Osteocyte (in vitro differentiated cells): ENCODE measurements at places on chromosomes 7 and 10. TPM values are rescaled to one million over a fixed set of nuclear protein-coding genes. Genes with fewer than 3 reads are reported as not detected.
A peak's percentile ranks its signal among the peaks of the same experiment; 100 is the strongest.

- H3K27me3 ChIP-seq = no peaks in the 10 kb centered on the region
- peaks cover 16% of the 10 kb centered on the region for H3K4me1 ChIP-seq
- no peak for DNase-seq
- no peaks in the 10 kb centered on the region for H3K36me3 ChIP-seq
- H3K27ac ChIP-seq = peak overlapping the region; percentile 19
Observed at GRCh38 chr10:103739039-103739764, 116.2 kb downstream of the SH3PXD2A start.

- no peak overlapping the region for H3K27ac ChIP-seq
- H3K4me1 ChIP-seq = peaks cover 6% of the 10 kb centered on the region
- H3K4me3 ChIP-seq = no peak overlapping the region
- no peak for DNase-seq
- H3K27me3 ChIP-seq = peaks cover 10% of the 10 kb centered on the region
Observed at GRCh38 chr10:86545101-86545500, 23.5 kb upstream of the WAPL start.

INHBA gene
- total RNA-seq = 198 and 199 TPM in 2 replicates

- no peak overlapping the region for H3K4me3 ChIP-seq
- DNase-seq = no peak
- H3K27ac ChIP-seq = no peak overlapping the region
- peaks cover 6% of the 10 kb centered on the region for H3K4me1 ChIP-seq
- no peaks in the 10 kb centered on the region for H3K27me3 ChIP-seq
- H3K36me3 ChIP-seq = no peaks in the 10 kb centered on the region
Observed at GRCh38 chr7:137120690-137121089, 222.8 kb downstream of the PTN start.

DNA sequence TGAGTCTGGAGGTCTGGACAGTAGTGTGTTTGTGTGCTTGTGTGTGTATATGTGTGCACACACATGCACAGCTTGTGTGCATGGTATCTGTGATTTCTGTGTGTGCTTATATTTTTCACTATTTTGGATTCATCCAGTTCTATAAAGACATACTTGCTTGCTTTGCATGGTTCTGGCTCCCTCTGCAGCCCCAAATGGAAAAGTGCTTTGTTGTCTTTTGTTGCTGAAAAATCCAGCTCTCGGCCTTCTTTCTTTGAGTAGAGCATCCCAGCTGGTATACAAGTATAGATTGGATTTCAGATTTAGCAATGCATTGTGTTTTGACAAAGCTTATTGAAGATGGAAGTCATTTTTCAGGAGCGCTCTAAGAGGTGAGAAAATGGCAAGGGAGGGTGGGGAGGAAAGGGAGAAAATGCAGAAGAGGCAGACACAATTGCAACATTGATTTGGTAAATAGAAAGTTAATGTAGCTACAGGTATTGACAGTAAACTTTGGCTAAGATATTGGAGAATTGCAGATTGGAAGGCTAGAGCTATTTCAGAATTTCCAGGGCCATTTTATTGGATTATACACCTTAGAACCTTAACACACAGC, 333.9 kb downstream of the AUTS2 start:
- no peak for DNase-seq
- H3K36me3 ChIP-seq = no peaks in the 10 kb centered on the region
- no peaks in the 10 kb centered on the region for H3K27me3 ChIP-seq
- H3K27ac ChIP-seq = no peak overlapping the region
- peaks cover 8% of the 10 kb centered on the region for H3K4me1 ChIP-seq

CALY gene
- 3.5 TPM in 2 replicates for total RNA-seq

- H3K36me3 ChIP-seq = peaks cover 32% of the 10 kb centered on the region
- peaks cover 40% of the 10 kb centered on the region for H3K4me1 ChIP-seq
- no peaks in the 10 kb centered on the region for H3K27me3 ChIP-seq
- H3K4me3 ChIP-seq = no peak overlapping the region
- DNase-seq = no peak
- H3K27ac ChIP-seq = peak overlapping the region; percentile 56
Observed at GRCh38 chr10:49508249-49508648, 30.7 kb downstream of the ERCC6 start.

GRCh38 chr7:11328309-11328708, 354.6 kb downstream of the PHF14 start:
- no peaks in the 10 kb centered on the region for H3K36me3 ChIP-seq
- no peak for DNase-seq
- peaks cover 28% of the 10 kb centered on the region for H3K4me1 ChIP-seq
- H3K27ac ChIP-seq = peak overlapping the region; percentile 57
- H3K4me3 ChIP-seq = no peak overlapping the region

DNA sequence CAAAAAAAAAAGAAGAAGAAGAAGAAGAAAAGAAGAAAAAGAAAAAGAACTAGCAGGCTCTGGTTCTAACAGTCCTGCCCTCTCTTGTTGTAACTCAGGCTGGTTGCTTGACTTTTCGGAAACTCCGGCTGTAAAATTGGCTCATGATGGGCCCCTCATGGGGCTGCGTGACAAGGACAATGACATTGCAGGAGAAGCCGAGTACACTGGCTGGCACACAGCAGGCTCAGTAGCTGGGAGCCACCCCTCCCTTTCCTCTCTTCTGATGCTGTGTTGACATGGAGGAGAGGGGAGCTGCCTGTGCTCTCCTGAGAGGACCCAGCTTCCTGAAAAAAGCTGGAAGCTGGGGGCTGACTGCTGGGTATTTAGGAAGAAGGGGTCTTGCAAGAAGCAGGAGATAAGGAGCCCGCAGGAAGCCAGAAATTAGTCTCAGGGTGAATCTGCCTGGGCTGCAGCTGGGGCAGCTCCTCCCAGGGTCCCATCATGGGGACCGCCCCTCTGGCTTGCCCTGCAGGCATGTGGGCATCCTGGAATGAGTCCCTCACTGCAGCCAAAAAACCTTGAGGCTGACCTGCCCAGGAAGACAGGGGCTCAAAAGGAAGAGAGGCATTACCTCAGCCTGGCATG, 14.6 kb upstream of the GPR26 start:
- H3K4me3 ChIP-seq = no peak overlapping the region
- no peak overlapping the region for H3K27ac ChIP-seq
- peak; percentile 75 for DNase-seq
- H3K4me1 ChIP-seq = no peaks in the 10 kb centered on the region
- H3K27me3 ChIP-seq = no peaks in the 10 kb centered on the region

GRCh38 chr10:71268247-71268691, 50.8 kb upstream of the SLC29A3 start:
- DNase-seq = no peak
- no peak overlapping the region for H3K27ac ChIP-seq
- no peaks in the 10 kb centered on the region for H3K36me3 ChIP-seq
- no peaks in the 10 kb centered on the region for H3K27me3 ChIP-seq
- no peak overlapping the region for H3K4me3 ChIP-seq

RTKN2 gene
- total RNA-seq = 1.9 and 2.4 TPM in 2 replicates

DNA sequence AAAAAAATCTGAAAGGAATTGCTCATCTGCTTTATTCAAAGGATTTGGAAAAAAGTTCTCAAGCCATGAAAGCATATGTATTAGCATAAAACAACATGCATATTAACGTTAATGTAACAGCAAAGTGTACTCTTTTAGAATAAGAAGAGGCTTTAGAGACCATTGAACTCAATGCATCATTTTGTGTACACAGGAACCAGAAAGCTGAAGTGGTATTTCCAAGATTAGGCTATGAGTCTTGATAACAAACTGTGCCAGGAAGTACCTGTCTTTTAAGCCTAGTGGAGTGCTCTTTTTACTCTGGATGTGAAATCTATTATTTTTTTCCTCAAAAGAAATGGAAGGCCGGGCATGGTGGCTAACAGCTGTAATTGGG, 164.2 kb downstream of the THSD7A start:
- H3K4me1 ChIP-seq = no peaks in the 10 kb centered on the region
- no peak overlapping the region for H3K4me3 ChIP-seq
- H3K27me3 ChIP-seq = peaks cover 4% of the 10 kb centered on the region
- DNase-seq = no peak
- no peak overlapping the region for H3K27ac ChIP-seq
- no peaks in the 10 kb centered on the region for H3K36me3 ChIP-seq

GRCh38 chr10:48594371-48594770, 10.5 kb downstream of the ARHGAP22 start:
- H3K36me3 ChIP-seq = no peaks in the 10 kb centered on the region
- H3K4me1 ChIP-seq = peaks cover 22% of the 10 kb centered on the region

- no peak for DNase-seq
- no peak overlapping the region for H3K27ac ChIP-seq
- no peaks in the 10 kb centered on the region for H3K4me1 ChIP-seq
- no peaks in the 10 kb centered on the region for H3K27me3 ChIP-seq
- no peak overlapping the region for H3K4me3 ChIP-seq
Observed at GRCh38 chr7:128281605-128282380, 40.7 kb downstream of the LEP start.

DNA sequence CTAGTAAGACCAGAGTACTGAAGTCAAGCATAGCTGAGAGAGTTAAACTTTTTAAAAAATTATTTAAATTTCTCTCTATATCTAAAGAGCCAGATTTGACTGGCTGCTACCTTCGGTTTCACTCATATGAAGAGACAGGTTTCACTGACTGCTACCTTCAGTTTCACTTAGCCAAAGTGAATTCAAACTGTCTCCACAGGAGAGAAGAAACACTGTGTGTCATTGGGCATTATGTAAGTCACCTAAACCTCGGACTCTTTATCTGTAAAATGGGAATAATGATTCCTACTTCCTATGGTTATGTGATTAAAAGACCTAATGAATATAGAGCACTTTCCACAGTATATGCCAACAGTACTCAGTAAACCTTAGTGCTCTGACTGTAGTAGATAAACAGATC, 41.6 kb upstream of the MET start:
- no peak overlapping the region for H3K27ac ChIP-seq
- no peaks in the 10 kb centered on the region for H3K27me3 ChIP-seq
- peaks cover 17% of the 10 kb centered on the region for H3K4me1 ChIP-seq
- no peak for DNase-seq

GRCh38 chr7:522071-522950, 2.7 kb upstream of the PDGFA start:
- no peaks in the 10 kb centered on the region for H3K36me3 ChIP-seq
- no peaks in the 10 kb centered on the region for H3K27me3 ChIP-seq
- peak overlapping the region; percentile 55 for H3K4me3 ChIP-seq
- no peak overlapping the region for H3K27ac ChIP-seq

DNA sequence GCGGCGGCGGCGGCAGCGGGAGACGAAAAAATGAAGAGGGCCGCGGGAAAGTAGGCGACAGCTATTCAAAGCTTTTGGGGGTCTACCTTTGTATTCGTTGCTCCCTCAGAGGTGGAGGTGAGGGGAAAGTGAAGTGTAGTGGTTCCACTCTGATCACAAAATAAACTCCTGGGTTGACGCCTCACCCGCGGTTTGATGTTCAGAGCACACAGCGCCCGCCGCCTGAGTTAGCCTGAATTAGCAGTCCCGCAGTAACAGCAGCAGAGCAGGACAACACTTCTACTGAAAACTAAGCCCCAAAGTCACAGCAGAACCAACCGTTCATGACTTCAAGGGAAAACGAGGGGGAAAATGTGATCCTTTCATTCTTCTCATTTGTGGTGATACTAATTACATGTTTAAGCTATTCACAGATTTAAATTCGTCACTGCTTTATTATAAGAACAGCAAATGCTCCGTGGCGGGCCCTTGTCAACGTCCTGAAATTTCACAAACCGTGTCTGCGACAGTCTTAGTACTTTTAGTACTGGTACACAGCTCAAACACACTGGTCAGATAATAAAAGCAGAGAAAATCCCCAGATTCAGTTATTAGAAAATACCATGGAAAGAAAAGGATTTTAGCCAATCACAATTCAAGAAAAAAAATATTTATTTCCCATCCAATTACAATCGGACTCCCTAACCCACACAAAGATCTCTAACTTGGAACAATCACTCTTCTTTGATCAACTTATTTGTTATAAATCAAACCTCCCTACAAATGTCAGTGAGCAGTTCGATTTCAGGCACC, 563 bp upstream of the JMJD1C start:
- H3K4me3 ChIP-seq = peak overlapping the region; percentile 93
- DNase-seq = no peak
- H3K36me3 ChIP-seq = no peaks in the 10 kb centered on the region
- H3K27ac ChIP-seq = peak overlapping the region; percentile 96

RP9 gene
- 17.9 and 18.9 TPM in 2 replicates for total RNA-seq

GRCh38 chr7:132451161-132451560, 125.1 kb downstream of the PLXNA4 start:
- peaks cover 2% of the 10 kb centered on the region for H3K4me1 ChIP-seq
- H3K36me3 ChIP-seq = peaks cover 6% of the 10 kb centered on the region
- no peak for DNase-seq
- no peaks in the 10 kb centered on the region for H3K27me3 ChIP-seq
- H3K4me3 ChIP-seq = no peak overlapping the region
- no peak overlapping the region for H3K27ac ChIP-seq

CARD11 gene
- 0.24 TPM in 1 of 2 replicates, not detected in the other for total RNA-seq

GIMAP6 gene
- not detected in 2 replicates for total RNA-seq

CD36 gene
- total RNA-seq = 0.08 and 0.86 TPM in 2 replicates

AMPH gene
- total RNA-seq = 9.8 and 10.7 TPM in 2 replicates

DNA sequence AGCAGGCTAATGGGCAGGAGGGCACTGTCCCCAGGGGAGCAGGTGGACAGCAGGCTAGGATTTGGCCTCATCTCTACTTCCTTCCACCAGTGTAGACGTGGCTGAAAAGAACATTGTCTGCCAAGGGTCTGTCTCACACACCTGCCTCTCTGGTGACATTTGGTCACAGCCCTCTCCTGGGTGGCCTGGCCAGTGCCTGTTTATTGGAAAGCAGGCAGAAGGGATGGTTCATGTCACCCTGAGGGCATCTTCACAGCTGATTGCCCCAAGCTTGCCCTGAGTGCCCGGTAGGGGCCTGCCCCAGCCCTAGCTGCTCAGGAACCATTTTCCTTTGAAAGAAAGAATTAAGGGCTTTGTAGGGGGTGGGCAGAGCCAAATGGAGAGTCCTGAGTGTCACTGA, 138.7 kb downstream of the C10orf105 start:
- no peak overlapping the region for H3K27ac ChIP-seq
- H3K4me1 ChIP-seq = no peaks in the 10 kb centered on the region
- no peak for DNase-seq
- no peaks in the 10 kb centered on the region for H3K36me3 ChIP-seq
- no peak overlapping the region for H3K4me3 ChIP-seq

OR13A1 gene
- total RNA-seq = not detected in 2 replicates

- H3K27me3 ChIP-seq = no peaks in the 10 kb centered on the region
- peaks cover 16% of the 10 kb centered on the region for H3K4me1 ChIP-seq
- H3K4me3 ChIP-seq = no peak overlapping the region
- H3K36me3 ChIP-seq = peaks cover 21% of the 10 kb centered on the region
Observed at GRCh38 chr7:11135573-11135972, 161.9 kb downstream of the PHF14 start.

- H3K27ac ChIP-seq = no peak overlapping the region
- no peaks in the 10 kb centered on the region for H3K27me3 ChIP-seq
- DNase-seq = no peak
Observed at GRCh38 chr7:66304536-66304935, 99.4 kb downstream of the TPST1 start.

GRCh38 chr10:92742331-92743228, 52.8 kb downstream of the HHEX start:
- H3K27ac ChIP-seq = no peak overlapping the region
- no peaks in the 10 kb centered on the region for H3K36me3 ChIP-seq
- DNase-seq = no peak
- H3K4me3 ChIP-seq = no peak overlapping the region

- H3K4me3 ChIP-seq = no peak overlapping the region
- H3K36me3 ChIP-seq = no peaks in the 10 kb centered on the region
- no peak for DNase-seq
- no peaks in the 10 kb centered on the region for H3K4me1 ChIP-seq
- H3K27me3 ChIP-seq = peaks cover 35% of the 10 kb centered on the region
Observed at GRCh38 chr10:71551970-71552369, 155.2 kb downstream of the CDH23 start.

- H3K36me3 ChIP-seq = peaks cover 7% of the 10 kb centered on the region
- H3K27me3 ChIP-seq = no peaks in the 10 kb centered on the region
- no peak for DNase-seq
- H3K4me1 ChIP-seq = peaks cover 69% of the 10 kb centered on the region
- H3K4me3 ChIP-seq = no peak overlapping the region
Observed at GRCh38 chr10:102764470-102765161, 20.9 kb downstream of the WBP1L start.
